Left renal cortex interstitium (tissue), 4 donors: ENCODE measurements at places on chromosomes 16 and 17.

- DNase-seq, result no peak
Observed at GRCh38 chr17:4028436-4028835, 64.2 kb upstream of the ATP2A3 start.

DNA sequence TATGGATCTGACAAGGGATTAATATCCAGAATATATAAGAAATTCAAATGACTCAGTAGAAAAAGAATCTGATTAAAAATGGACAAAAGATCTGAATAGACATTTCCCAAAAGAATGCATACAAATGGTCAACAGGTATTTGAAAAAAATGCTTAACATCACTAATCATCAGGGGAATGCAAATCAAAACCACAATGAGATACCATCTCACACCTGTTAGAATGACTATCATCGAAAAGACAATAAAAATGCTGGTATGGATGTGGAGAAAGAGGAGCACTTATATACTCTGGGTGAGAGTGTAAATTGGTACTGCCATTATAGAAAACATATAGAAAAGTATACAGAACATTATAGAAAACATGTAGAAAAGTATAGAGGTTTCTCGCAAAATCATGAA, 16.4 kb upstream of the HS3ST2 start:
- no peak for DNase-seq

GRCh38 chr16:83206426-83206825, 579.7 kb downstream of the CDH13 start:
- DNase-seq, result no peak

DNA sequence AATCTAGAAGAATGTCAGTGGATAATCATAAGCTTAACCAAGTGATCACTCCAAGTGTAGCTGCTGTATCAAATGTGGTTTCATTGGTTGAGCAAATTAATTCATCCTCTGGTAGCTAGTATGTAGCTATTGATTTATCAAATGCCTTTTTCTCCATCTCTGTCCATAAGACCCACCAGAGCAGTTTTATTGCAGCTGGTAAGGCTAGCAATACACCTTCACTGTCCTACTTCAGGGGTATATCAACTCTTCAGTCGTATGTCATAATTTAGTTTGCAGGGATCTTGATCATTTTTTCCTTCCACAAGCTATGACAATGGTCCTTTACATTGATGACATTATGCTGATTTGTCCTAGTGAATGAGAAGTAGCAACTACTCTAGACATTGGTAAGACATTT, 158.8 kb downstream of the PRKCB start:
- no peak for DNase-seq

DNA sequence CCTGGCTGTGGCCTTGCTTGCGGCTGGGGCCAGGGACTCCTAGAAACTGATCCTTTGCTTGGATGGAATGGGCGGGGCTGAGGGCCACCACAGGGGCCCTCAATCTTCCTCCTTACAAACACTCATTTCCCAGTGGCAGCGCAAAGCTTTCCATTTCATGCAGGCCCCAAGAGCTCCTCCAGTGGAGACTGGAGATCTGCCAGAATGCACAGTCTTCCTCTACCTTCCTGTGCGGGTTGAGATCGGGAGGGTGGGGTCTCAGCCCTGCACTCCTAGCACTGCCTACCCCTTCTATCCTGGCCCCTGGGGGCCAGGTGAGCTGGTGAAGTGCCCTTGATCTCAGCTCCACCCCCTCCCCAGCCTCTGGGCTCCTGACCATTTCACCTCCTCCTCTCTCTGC, 1.7 kb downstream of the NRN1L start:
- DNase-seq, result no peak

DNA sequence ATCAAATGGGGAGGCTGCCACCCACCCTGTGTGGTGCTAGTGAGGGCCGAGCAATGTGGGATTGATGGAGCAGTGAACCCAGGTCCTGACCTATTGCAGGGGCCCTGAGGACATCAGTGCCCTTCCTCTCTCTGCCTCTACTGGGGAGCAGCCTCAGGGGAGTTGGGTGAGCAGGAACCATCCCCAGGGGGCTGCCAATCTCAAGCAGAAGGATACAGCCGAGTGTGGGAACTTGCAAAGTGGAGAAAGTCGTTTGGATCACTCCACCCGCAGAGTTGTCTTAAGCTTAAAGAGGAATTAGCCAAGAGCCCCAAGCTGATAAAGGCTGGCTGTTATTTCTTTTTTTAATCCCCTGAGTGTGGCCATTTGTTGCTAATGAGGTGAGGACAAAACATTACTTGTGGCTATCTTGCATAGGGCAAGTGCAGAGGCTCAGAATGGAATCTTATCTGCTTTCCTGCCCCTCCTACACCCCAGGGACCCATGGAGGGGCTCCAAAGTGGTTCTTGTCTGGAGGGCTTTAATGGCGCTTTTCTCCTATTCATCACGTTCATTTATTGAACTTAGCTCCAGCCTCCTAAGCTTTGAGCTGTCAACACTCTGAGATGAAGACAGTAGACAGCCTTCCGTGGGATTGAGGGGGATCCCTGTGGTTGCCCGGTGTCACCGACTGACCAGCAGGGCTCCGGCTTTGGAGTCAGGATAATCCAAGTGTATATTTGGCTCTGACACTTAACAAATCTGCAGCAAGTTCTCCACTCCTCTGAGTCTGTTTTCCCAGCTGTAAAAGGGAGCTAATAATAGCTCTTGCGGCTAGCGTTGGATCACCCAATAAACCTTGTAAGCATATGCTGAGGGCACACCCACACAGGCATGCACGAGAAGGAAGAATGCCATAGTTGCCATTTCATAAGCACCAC, 45.1 kb downstream of the MYH11 start:
- DNase-seq, result no peak

- DNase-seq, result no peak
Observed at GRCh38 chr17:78817123-78817522, 23.5 kb downstream of the USP36 start.
